ENCODE measurements at places on chromosomes 5 and 9.
A peak's percentile ranks its signal among the peaks of the same experiment; 100 is the strongest.

- no peak for DNase-seq
These were observed 293.0 kb upstream of the DAP start for GRCh38 chr5:11054014-11054413.

DNA sequence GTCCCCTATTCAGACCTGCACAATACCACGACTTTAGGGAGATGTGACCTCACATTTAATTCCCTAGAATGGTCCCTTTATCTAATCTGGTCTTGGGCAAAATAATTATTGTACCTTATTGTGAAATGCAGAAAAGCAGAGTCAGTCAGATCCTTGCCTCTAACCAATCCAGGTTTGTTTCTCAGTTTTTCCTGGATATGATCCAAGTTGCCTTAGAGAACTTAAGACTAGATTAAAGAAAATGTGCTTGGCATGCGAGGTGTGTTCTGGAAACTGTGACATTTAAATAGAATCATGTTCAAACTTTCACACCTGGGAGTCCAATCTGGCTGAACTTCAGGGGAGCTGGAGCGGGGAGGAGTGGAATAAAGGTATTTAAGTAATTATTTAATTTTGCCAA lies 696.2 kb downstream of the DNAH5 start:
- no peak for DNase-seq

GRCh38 chr9:107147134-107147533 lies 135.9 kb upstream of the RAD23B start:
- DNase-seq: no peak

- DNase-seq: no peak
These were observed 42.1 kb downstream of the OTULIN start for GRCh38 chr5:14706615-14707021.

DNA sequence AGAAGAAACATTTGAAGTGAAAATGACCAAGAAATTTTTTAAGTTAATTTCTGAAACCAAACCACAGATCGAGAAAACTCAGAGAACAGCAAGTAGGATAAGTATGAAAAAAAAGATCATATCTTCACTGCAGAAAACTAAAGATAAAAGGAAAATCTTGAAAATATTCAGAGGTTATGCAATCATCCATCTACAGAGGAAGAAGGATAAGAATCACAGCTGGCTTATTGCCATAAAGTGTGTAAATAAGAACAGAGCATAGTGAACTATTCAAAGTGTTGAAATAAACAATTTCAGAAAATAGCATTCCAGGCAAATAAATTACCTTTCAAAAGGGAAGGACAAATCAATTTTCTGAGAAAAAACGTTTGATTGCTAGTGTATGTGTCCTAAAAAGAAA lies 1191.7 kb upstream of the CDH6 start:
- DNase-seq: no peak

DNA sequence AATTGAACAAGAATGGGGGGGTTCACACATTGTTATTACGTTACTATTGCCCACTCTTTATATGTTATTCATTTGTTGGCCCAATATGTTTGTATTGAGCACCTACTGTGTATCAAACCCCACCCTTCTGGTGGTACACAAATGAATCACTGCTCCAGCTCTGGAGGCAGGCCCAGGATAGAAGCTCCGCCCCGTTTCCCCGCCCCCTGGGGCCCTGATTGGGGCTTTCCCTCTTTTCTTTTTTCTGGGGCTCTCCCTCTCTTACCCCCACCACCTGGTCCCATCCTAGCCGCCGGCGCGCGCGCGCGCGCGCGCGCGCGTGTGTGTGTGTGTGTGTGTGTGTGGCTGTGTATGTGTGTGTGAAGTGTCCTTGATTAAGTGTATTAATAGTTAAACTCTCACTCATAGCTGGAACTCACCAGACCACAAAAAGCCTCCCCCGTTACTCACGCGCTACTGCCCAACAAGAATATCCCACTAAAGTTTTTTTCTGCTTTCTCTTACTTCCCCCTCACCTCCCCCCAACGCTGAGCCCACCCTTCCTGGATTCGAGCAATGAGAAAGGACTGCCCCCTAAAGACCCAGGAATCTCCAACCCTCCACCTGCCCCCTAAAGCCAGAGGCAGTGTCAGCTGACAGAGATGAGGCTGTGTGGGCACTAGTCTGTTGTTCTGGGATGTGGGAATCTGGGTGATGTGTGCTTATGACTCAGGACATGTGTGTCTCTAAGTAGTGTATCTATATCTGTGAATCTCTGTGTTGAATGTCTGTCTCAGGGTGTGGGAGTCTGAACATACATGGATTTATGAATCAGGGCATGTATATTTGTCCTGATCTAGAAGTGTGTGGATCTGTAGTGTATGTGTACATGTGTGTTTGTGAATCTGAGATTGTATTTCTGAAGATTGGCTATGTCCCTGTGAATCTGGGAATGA lies 4.0 kb downstream of the CXXC5 start:
- peak; percentile 46 for DNase-seq

- no peak for DNase-seq
These were observed 294.2 kb downstream of the ICE1 start for GRCh38 chr5:5716665-5717064.

GRCh38 chr5:122187426-122187825 lies 58.1 kb downstream of the ZNF474 start:
- no peak for DNase-seq

GRCh38 chr9:97510797-97511654 lies 9.6 kb downstream of the TMOD1 start:
- no peak for DNase-seq

DNA sequence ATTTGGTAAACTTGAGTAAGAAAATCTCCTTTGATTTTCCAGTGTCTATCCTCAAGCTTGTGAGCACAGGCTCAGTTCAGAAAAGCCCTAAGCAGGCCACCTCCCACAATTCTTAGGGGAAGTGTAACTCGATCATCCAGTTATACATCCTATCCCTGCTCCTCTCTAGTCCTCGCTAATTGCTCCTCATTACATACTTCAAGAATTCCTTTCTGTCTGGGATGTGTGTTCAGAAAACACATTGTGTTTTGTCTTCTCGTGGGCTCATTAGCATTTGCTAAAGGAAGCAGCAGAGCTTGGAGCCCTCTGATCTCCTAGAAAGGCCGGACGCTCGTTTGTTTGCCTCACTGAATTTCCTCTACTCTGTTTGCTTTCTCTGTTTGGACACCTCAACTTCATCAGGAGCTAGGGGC lies 268.2 kb upstream of the RFX3 start:
- no peak for DNase-seq

- no peak for DNase-seq
These were observed 2.3 kb upstream of the IRX2 start for GRCh38 chr5:2753452-2754420.

DNA sequence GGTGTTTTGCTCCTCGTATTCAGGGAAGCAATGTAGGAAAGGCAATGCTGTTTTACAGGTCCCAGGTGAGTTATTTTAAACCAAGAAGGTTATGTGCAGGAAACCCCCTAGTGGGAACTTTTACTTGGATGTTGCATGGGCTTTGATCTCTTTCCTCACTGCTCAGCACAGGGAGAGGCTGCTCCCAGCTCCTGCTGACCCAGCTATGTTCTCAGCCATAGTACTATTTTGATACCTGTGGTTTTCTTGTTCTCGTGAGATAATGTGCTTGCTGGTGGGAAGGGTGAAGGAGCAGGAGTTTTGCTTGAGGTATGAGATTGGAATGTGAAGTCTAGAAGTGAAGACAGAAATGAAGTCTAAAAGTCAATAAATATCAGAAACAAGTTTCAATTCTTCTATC lies 265.6 kb upstream of the FBXL7 start:
- DNase-seq: no peak

DNA sequence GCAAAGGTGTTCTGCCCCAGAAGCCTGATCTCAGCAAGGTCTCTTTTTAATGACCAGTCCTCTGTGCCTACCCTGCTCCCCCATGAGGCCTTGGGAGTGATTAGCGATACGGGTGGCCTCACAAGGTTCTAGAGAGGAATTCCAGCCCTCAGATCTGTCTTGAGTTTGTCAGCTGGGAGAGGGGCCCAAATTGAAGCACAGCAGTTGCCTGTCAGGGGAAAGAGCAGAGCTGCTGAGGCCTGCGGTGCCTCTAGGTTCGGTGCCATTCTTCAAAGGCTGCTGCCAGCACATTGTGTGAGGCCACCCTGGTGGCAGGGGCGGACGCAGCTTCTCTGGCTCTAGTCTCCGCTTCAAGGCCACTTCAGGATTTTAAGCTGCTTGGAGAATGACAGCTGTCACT lies 85.7 kb upstream of the GRIA1 start:
- DNase-seq: no peak

- DNase-seq: no peak
These were observed 208.7 kb downstream of the GADD45G start for GRCh38 chr9:89813482-89813881.

GRCh38 chr5:54390539-54391031 lies 64.9 kb upstream of the HSPB3 start:
- DNase-seq: no peak

DNA sequence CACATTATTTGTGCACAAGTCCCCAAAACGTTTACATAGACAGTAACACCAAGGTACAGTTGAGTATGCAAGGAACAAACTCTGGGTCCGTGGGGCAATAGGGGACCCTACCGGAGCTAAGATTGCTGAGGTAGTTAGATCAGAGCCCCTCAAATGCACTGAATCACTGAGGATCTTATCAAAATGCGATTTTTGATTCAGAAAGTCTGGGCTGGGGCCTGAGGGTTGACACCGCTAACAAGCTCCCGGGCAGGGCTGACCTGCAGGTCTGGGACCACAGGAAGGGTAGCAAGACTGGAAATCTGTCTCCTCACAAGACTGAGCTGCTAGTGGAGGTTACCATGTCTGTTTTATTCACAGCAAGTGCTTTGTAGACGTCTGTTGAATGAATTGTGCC lies 1.8 kb upstream of the IL3 start:
- DNase-seq: no peak

DNA sequence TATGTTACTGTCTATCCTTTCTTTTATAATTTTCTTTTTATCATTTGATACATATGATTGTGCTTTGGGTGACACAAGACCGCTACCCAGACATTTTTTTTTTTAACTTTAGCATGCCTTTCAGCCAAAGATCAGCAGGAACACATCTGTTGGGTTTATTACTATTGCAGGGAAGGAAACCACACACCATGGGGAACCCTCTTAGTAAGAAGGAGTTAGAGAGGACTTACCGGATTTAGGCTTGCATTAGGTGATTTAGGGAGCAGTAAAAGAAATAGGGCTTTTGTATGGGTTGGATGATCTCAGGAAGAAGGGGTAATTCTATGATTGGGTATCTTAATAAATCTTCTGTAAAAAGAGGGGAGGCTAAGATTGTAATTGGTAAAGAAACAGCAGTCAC lies 138.2 kb downstream of the SNX18 start:
- DNase-seq: no peak

All from stimulated activated CD4-positive, alpha-beta T cell treated with anti-CD3 and anti-CD28 coated beads, Interleukin-4, amount 100 ng/mL, for 48 hours (primary cell).